ENCODE measurements at places on chromosomes 6 and 20.

GRCh38 chr20:60506061-60506460 is 547.8 kb downstream of the CDH26 start:
- DNase-seq, result no peak

GRCh38 chr6:37225350-37226169 is 32.0 kb upstream of the TBC1D22B start:
- no peak for DNase-seq

GRCh38 chr6:1311400-1312202 is at the start of gene FOXQ1:
TSS of gene FOXQ1 (plus strand) at chr6:1312098. CDS start at chr6:1312705, 607 bp downstream.
- peak; percentile 61 for DNase-seq

DNA sequence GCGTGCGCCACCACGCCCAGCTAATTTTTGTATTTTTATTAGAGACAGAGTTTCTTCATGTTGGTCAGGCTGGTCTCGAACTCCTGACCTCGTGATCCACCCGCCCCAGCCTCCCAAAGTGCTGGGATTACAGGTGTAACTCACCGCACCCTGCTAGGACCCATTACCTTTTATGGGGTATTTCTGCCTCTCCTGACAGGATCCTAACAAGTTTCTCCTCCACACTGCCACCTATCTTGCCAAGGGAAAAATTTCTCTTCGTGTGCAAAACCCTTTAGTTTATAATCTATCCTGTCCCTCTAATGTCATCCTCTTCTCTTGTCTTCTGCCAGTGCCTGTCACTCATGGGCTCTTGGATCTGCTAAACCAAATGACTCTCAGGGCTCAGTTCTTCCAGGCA is 1.9 kb downstream of the STMND1 start:
- peak; percentile 30 for DNase-seq

DNA sequence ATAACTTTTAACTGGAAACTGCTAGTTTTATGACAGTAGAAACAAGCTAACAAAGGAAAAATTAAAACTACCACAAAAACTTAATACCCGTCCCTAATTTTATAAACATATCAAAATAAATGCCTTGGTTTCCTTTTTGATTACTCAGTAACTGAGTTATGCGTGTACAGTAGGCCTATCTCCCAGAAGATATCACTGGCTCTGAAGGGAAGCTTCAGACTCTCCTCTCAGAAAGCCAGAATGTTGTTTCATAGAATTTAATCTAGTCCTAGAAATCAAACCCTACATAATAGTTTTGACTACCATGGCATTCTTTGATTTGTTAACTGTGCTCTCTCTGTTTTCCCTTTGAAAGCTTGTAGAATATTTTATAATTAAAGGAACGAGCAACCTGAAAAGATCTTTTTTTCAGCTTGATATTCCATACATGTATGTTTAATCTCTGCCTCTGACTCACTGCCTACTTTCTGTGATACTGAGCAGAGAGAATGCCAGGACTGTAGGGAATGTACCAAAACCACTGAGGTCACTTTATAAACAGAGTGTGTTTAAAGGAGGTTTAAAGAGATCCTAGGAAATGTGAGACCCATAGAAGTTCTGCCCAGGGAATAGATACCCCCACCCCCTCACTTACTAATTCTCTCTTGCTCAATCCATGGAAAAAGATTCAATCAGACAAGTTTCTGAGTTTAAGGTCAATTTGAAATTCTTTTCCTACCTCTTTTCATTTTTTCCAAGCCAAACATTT is 311.5 kb downstream of the HDGFL1 start:
- DNase-seq, result peak; percentile 98

- DNase-seq, result peak; percentile 98
Measured at GRCh38 chr20:62704341-62704948, 4.2 kb upstream of the NTSR1 start.

DNA sequence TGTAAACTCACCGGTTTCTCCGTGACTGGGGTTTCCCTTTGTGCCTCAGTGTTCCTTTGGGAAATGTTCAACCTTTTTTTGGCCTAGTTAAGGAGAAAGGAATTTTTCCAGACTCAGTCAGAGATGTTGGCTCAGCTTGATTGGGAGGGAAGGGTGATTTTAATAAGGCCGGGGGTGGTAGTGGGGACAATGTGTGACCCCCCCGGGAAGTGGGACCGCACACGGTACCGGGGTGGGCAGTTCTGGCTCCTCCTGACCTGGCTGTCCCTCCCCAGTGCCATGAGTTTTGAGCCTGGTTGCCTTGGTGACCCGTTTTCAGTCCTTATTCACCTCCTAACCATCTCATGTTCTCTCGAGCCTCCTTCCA is 132.7 kb downstream of the SNX5 start:
- DNase-seq, result no peak

- DNase-seq, result peak; percentile 84
Measured at GRCh38 chr20:63628246-63628975, 1.5 kb upstream of the GMEB2 start.

DNA sequence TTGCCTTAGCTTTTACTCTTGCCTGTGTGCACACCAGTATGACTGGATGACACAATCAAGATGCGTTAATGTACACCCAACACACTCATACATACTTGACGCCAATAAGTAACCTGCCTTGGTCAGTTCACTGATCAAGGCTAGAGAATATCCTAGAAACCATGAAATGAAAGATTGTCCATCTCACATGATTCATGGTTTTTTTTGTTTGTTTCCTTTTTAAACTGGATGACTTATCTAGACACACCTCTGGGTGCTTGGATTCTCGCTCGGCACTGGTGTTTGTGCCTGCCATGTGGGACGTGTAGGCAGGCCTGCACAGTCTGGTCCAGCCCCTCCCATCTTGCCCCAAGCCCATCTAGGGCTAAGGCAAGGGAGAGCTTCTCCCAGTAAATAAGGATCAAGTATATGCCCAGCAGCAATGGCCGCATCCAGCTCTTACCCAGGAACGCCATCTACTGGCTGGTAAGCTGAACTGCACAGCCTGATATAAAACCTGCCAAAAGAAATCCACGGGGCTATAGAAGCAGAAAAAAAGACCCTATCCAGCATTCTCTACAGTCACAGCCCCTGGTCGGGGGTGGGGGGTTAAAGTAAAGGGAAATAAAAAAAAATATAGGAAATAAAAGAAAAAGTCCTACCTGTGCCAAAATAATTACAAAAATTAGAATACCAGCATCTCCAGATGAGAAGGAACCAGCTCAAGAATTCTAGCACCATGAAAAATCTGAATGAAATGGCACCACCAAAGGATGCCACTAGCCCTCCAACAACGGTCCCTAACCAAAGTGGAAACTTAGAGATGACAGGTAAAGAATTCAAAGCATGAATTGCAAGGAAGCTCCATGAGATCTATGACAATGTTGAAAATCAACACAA is 73.3 kb downstream of the OTOR start:
- peak; percentile 49 for DNase-seq

DNA sequence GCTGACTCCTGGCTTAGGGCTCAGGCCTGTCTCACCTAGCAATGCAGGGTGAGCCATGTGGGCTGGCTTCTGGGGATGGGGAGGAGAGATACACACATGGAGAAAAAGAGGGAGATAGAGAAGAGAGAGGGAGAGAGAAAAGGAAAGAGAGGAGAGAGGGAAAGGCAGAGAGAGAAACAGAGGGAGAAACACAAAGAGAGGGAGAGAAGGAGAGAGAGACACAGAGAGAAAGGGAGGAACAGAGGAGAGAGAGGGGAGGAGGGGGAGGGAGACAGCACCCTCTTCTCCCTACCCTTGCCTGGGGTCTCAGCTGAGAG is 24.8 kb downstream of the NTSR1 start:
- no peak for DNase-seq

- DNase-seq, result no peak
Measured at GRCh38 chr20:48416002-48416401, 411.8 kb downstream of the PREX1 start.

- no peak for DNase-seq
Measured at GRCh38 chr6:168650671-168651111, 209.7 kb downstream of the SMOC2 start.

GRCh38 chr6:98241630-98242029 is 592.7 kb upstream of the POU3F2 start:
- DNase-seq, result no peak

GRCh38 chr6:149049230-149049629 is 268.3 kb upstream of the TAB2 start:
- peak; percentile 77 for DNase-seq

- DNase-seq, result no peak
Measured at GRCh38 chr6:132612449-132613108, 11.5 kb downstream of the TAAR2 start.

All from ELR (cell line).